Epithelial cell of proximal tubule (primary cell): ENCODE measurements at places on chromosomes 7 and 10. TPM values are rescaled to one million over a fixed set of nuclear protein-coding genes. Genes with fewer than 3 reads are reported as not detected.
A peak's percentile ranks its signal among the peaks of the same experiment; 100 is the strongest.

DNA sequence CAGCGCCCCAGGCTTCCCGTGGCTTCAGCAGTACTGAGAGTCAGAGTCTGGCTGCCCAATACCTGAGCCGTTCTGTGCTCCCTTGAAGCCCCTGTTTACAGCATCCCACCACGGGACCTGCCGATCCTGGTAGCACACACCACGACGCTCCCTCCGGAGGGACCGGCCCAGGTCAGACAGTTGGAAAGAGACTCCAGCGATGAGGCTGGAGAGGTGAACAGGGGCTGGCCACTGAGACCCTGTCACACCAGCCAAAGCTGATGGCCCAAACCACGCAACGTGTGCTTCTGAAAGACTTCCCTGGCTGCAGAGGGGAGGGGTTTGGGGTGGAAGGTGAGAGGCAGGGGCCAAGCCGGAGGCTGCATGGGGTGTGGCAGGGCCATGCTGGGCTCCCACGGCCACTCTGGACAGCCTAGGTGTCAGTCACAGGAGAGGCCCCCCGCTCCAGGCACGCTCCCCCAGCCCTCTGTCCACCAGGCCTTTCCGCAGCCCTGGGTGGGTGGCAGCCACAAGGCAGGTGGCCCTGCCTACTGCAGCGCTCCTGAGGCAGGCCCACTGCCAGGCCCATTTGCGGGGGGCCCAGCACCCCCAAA, 140.2 kb upstream of the CHST15 start:
- no peak for DNase-seq

Gene MLXIPL
- total RNA-seq: not detected in 2 replicates

Gene PITX3
- total RNA-seq: 0.65 and 2.7 TPM in 2 replicates

GRCh38 chr7:56810466-56810865, 321.8 kb downstream of the ZNF479 start:
- DNase-seq: no peak

- no peak for DNase-seq
Observed at GRCh38 chr10:18260310-18260922, 120.2 kb downstream of the CACNB2 start.

Gene KCNH2
- 1.9 TPM in 2 replicates for total RNA-seq

Gene ENTPD1
- not detected in 2 replicates for total RNA-seq

- DNase-seq: no peak
Observed at GRCh38 chr10:132454296-132455198, 57.5 kb downstream of the PWWP2B start.

Gene SLC13A4
- total RNA-seq: not detected in 2 replicates

DNA sequence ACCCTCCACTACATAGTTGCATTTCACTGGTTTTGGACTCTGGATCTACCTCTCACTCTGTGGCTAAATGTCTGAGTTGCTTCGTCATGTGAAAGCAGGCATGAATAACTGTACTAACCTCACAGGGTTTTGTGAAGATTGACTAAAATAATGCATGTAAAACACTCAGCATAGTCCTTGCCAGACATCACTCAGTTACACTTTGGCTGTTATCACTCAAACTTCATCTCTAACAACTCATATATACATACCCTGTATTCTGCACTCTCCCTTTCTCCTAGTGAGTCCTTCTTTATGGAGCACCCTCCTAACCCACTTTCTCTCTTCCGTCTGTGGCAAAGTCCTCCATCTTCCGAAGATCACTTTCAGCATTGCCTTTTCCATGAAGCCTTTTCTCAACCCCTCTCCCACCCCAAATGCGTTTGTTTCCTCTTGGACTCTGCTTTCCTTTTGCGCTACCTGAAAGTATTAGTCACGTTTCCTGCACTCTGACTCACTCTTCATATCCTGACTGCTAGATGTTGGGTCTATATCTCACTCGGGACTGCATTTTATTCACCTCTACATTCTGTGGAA, 72.6 kb downstream of the OSBPL3 start:
- DNase-seq: peak; percentile 63

- DNase-seq: peak; percentile 47
Observed at GRCh38 chr10:123974406-123974805, 82.8 kb upstream of the CPXM2 start.

Gene EXOC4
- total RNA-seq: 27.1 and 41.3 TPM in 2 replicates

Gene CYP3A7
- total RNA-seq: 0.12 TPM in 1 of 2 replicates, not detected in the other

Gene TWIST1
- total RNA-seq: 0.22 TPM in 1 of 2 replicates, not detected in the other

- DNase-seq: no peak
Observed at GRCh38 chr10:61964059-61964709, 62.7 kb downstream of the ARID5B start.

Gene ABCF2
- 37.8 and 80.5 TPM in 2 replicates for total RNA-seq

Gene HOGA1
- total RNA-seq: 4.1 and 10.8 TPM in 2 replicates

Gene PDZD7
- total RNA-seq: 6.1 and 6.6 TPM in 2 replicates

DNA sequence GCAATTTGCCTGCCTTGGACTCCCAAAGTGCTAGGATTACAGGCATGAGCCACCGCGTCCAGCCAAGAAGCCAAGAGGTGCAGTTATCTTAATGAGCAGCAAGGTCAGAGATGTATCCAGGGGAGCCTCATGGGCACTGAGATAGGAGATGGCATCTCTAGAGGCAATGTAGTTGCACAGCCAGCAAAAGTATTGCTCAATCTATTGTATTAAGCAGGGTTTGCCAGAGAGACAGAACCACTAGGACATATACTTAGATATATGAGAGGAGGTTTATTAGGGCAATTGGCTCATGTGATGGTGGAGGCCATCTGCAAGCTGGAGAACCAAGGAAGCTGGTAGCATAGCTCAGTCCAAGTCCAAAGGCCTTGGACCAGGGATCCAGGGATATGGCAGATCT, 16.3 kb upstream of the VPS26A start:
- DNase-seq: no peak

DNA sequence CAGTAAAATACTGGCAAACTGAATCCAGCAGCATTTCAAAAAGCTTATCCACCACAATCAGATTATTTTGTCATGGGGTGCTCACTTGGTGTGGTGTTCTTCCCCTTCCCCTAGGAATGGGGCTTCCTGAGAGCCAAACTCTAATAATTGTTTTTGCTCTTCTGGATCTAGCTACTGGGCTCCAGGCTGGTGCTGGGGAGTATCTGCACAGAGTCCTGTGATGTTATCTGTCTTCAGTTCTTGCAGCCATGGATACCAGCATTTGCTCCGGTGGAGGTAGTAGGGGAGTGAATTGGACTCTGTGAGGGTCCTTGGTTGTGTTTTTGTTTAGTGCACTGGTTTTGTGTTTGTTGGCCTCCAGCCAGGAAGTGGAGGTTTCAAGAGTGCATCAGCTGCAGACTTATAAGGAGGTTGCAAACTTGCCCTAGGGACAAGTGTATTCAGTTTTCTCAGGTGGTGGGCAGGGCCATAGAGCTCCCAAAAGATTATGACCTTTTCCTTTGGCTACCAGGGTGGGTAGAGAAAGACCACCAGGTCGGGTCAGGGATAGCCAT, 308.5 kb upstream of the MAGI2 start:
- no peak for DNase-seq

Gene OR2A12
- total RNA-seq: not detected in 2 replicates

- no peak for DNase-seq
Observed at GRCh38 chr7:15805891-15806290, 119.4 kb upstream of the MEOX2 start.

DNA sequence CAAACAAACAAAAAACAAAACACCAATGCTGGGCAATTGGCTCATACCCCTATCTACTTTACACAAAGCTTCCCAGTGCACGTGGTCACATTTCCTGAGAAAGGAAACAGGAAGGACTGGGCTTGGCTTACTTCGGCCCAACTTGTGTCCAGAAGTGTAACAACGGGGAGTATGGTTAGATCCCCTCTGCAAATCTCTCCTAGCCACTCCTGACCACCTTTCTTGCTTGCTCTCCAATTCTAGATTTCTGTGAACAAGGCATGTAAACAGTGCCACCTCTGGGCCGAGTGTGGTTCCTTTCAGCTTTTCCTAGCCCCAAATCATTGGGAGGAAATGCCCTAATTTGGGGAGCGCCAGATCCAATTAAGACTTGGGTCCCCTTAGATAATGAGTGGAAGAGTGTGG, 21.0 kb upstream of the FRAT2 start:
- DNase-seq: no peak

DNA sequence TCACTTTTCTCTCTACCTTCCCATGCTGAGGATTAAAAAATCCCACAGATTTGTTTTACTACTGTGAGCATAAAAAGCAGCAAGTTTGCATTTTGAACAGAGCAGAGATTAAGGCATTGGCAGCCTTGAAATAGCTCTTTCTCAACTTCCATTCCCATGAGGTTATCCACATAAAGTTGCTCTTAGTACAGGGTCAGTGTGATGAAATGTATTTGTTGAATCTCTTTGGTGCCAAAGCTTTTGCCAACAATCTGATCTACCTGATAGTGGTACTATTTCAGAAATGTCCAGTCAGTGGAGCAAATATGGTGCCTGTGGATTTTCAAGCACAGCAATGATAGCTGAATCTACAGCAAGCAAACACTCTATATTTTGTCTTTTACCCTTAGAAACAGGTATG, 254.8 kb downstream of the INHBA start:
- DNase-seq: no peak

Gene MNX1
- 2.1 and 4.6 TPM in 2 replicates for total RNA-seq

- no peak for DNase-seq
Observed at GRCh38 chr7:83681200-83681778, 32.4 kb upstream of the SEMA3E start.

DNA sequence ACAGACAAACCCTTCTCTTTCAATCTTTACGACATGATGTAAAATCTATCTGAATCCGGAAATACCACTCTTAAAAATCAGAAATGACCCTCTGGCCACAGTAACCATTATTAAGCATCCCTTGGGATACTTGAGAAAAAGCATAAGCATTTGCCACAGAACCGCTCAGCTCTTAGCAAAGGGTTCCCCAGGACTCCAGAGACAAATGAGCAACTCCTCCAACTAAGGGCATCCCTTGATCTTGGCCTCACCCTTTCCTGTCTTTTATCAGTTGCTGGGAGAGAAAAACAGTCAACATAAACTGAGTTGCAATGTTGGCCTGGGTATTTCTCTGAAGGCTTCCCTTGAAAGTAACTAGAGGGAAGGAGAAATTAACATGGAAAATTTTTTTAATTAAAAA, 3.5 kb downstream of the PDLIM1 start:
- DNase-seq: no peak

DNA sequence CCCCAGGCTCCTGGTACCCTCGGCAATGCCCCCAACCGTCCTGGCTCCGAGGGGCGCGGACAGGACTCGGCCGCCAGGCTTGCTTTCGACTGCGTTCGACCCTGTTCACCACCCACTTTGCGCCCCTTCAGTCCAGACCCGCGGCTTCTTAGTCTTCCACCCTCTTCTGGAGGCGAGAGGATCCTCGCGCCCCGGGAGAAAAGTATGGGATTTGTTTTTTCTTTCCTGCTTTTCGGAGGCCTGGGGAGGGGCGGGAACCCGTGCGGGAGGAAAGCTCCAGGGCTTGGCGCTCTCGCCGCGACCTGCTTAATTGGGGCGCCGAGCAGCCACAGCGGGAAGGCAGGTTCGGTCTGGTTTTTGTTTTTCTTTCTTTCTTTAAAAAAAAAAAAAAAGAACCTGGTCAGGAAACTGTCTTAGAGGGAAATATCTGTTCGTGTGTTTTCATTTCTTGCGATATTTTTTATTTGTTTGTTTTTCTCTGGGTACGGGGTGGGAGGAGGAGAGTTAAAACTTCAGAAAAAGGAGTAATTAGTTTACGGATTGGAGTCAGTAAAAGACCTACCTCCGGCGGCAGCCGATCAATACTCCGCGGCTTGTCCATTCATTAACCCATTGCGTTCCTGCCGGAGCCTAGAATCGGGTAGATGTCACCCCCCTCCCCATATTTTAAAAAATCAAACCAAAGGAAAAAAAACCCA, 1.6 kb downstream of the EMX2 start:
- DNase-seq: no peak

Gene UFSP1
- total RNA-seq: 0.58 and 4.3 TPM in 2 replicates

DNA sequence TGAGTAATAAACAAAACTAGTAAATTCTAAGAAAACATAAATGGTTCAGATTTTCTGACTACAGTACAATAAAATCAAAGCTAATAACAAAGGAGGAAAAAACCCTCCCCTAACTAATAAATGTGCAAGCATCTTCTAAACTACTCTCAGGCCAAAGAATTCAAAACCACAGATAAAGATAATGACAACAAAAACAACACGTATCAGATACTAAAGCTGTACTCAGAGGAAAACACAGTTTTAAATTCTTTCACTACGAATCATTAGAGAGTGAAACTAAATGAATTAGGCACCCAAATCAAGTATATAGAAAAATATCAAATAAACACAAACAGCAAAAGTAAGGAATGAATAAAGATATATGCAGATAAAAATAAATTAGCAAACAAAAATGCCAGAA, 200.9 kb downstream of the TEX36 start:
- DNase-seq: no peak
